HT1080 (cell line): ENCODE measurements at places on chromosomes 16 and 17.

GRCh38 chr16:88665570-88665969 lies 2.7 kb upstream of the MVD start:
- no peak for DNase-seq

DNA sequence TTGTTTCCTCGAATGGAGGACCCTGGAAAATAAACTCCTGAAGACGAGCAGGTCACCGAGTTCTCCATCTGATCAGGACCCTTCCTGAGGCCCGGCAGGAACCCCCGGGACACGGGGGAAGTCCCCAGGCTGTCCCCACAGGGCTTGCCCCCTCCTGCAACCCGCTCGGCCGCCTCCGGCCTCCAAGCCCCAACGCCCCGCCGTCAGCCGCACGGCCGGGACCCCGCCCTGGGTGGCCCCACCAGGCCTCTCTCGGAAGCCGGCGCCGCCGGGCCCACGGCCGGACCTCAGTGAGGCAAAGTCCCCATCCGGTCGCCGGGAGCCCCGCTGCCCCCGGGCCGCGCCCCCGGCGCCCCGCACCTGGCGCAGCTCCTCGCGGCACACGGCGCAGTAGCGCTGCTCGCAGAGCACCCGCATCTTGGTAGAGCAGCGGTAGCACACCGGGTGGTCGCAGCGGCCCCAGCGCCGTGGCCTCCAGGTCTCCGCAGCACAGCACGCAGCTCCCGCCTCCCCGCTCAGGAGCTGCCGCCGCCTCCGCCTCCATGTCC lies 383 bp downstream of the ZNF598 start:
- DNase-seq = no peak

- DNase-seq = no peak
Observed at GRCh38 chr17:81858170-81858966, 2.0 kb downstream of the P4HB start.

GRCh38 chr16:22091721-22092120 lies 620 bp upstream of the VWA3A start:
- DNase-seq = no peak

- no peak for DNase-seq
Observed at GRCh38 chr16:31700200-31700529, 172.5 kb downstream of the AHSP start.

GRCh38 chr17:48634493-48635208 lies 8.5 kb upstream of the HOXB9 start:
- DNase-seq = no peak

- DNase-seq = no peak
Observed at GRCh38 chr16:23668225-23668624, 10.5 kb upstream of the PLK1 start.

GRCh38 chr16:2447920-2448583 lies 11.9 kb upstream of the TEDC2 start:
- DNase-seq = no peak

GRCh38 chr17:15378243-15378642 lies 36.8 kb upstream of the TEKT3 start:
- DNase-seq = no peak

GRCh38 chr17:3890082-3890877 lies 2.6 kb downstream of the CAMKK1 start:
- DNase-seq = peak; percentile 94

GRCh38 chr17:53627511-53627910 lies 195.2 kb upstream of the KIF2B start:
- peak; percentile 85 for DNase-seq

GRCh38 chr16:67013233-67013822 lies 15.6 kb upstream of the CBFB start:
- DNase-seq = no peak

DNA sequence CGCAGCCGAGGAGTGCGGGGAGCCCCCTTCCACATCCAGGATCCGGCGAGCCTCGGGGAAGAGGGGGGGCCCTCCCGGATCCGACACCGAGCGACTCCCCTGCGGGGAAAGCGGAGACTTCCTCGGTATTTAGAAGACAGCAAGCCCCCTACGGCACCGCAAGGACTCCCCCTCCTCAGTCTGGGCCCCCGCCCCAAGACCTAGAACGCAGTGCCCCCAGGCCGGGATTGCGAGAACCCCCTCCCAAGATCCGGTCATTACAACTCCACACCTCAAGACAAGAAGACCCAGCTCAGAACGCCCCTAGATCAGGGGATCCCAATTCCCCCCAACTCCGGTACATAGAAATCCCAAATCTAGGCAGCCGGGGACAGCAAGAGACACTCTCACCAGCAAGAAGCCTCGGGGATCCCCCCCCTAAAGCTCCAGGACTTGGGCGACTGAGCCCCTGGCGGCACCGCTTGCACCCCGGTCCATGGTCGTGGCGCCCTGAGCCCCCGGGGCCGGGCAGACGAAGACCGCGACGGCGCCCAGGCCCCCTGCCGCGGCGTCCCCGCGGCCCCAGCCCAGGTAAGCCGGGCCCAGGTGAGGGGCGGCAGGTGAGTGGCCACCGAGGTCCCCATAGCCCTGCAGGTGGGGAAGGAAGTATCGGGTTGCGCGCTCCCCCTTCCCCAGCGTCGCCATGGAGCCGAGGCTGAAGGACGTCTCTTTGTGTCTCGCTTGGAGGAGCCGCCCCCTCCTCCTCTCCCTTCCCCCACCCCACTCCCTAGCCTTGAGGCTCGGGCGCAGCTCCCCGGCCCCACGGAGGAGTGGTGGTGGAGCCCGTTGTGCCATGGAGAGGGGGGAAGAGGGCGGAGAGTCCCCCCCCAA lies 641 bp downstream of the SBK1 start:
- DNase-seq = no peak

GRCh38 chr16:15509593-15510535 lies 75.5 kb downstream of the BMERB1 start:
- peak; percentile 37 for DNase-seq

DNA sequence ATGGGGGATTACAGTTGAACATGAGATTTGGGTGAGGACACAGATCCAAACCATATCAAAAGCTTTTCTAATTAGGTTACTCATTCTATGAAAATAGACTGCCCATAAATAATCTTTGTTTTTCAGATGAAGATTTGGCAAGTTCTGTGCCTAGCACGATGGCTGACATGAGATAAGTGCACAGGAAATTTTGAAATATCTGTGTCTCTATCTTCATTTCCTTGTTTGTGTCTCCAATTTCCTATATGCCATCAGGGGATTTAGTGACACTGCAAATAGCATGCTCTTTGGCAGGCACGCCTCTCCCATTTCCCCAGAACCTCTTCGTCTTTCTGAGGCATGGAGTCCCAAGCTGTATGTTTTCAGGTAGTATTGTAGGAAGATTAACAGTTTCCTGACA lies 544.6 kb downstream of the CDH13 start:
- DNase-seq = no peak

- no peak for DNase-seq
Observed at GRCh38 chr17:51217946-51218345, 41.9 kb downstream of the MBTD1 start.

- DNase-seq = no peak
Observed at GRCh38 chr16:54123766-54124165, 162.8 kb downstream of the IRX3 start.

GRCh38 chr16:67533024-67533560 lies 4.5 kb downstream of the RIPOR1 start:
- DNase-seq = no peak

DNA sequence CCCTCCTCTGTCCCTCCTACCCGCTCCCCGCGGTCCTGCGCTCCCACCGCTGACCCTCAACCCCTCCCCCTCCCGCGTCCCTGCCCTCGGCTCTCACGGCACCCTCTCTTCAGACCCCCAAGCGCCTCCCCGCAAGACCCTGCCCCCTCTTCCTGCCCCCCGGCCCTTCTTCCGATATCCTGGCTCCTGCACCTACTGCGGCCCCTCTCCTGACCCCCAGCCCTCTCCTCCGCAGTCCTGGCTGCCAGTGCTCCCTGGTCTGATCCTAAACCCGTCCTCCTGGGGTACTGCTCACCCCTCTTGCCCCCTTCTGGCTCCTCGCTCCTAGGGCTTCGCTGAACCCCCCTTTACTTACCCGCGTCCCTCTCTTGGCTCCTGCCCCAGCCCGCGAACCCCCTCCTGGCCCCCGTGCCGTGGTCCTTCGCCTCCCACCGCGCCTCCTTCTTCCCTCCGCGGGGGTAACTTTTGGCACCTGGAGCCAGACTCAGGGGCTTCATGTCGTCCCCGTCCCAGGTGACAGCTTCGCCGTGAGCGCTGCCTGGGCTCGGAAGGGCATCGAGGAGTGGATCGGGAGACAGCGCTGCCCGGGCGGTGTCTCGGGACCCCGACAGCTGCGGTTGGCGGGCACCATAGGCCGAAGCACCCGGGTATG lies 839 bp downstream of the NKD1 start:
- no peak for DNase-seq

- DNase-seq = no peak
Observed at GRCh38 chr17:81717049-81717765, 5.1 kb downstream of the SLC25A10 start.

- DNase-seq = peak; percentile 19
Observed at GRCh38 chr17:61000911-61001310, 323.3 kb downstream of the BCAS3 start.

DNA sequence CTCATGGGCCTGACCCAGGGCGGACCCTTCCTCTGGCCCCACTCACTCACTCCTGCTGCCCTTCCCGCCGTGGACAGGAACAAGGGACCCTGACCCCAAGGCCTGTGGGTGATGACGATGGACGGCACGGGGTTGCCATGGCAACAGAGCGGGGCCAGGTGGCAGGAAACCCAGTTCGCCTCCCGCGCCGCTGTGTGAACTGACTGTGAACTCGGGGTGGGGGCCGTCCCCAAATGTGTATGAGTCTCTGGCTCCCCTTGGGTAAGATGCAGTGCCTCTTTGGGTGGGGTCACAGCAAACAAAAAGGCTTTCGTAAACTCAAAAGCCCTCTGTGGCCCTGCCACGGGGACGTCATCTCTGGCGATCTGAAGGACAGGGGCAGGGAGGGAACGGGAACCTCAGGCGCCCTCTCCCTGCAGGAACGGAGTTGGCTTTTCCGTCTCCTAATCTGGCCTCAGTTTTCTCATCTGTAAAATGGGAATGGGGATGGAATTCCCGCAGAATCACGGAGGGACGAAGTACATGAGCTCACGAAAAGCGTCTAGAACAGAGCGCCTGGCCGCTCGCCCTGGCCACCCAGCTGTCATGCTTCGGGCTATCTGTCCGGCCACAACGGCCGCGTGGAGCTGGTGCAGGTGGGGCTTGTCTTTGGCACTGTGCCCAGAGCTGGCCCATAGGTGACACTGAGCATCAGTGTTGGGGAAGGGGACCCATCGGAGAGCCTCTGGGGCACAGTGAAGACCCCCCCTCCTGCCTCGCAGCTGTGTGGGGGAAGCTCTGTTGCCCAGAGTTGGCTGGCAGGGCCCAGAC lies 44.9 kb upstream of the PABPN1L start:
- no peak for DNase-seq

- DNase-seq = no peak
Observed at GRCh38 chr16:81754858-81755257, 24.2 kb upstream of the PLCG2 start.

- no peak for DNase-seq
Observed at GRCh38 chr16:52515068-52515671, 31.8 kb downstream of the TOX3 start.

GRCh38 chr17:4998027-4998731 lies 429 bp downstream of the KIF1C start:
- no peak for DNase-seq

DNA sequence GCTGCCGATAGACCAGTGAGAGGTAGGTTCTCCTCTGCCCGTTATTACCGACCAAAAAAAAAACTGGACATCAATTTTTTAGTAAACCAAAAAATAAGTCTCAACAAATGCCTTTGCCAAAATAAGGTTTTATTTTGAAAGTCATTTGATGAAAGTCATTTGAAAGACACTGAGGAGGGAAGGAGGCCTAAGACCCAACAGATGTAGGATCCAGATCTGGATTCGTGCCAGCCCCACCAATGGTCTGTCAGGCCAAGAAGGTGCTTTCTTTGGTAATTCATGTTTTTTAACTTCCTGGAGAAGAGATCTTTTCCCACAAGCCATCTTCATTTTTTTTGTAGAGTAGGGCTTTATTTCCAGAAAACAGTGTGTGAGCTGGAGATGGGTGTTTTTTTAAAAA lies 18.1 kb downstream of the NTAN1 start:
- no peak for DNase-seq

DNA sequence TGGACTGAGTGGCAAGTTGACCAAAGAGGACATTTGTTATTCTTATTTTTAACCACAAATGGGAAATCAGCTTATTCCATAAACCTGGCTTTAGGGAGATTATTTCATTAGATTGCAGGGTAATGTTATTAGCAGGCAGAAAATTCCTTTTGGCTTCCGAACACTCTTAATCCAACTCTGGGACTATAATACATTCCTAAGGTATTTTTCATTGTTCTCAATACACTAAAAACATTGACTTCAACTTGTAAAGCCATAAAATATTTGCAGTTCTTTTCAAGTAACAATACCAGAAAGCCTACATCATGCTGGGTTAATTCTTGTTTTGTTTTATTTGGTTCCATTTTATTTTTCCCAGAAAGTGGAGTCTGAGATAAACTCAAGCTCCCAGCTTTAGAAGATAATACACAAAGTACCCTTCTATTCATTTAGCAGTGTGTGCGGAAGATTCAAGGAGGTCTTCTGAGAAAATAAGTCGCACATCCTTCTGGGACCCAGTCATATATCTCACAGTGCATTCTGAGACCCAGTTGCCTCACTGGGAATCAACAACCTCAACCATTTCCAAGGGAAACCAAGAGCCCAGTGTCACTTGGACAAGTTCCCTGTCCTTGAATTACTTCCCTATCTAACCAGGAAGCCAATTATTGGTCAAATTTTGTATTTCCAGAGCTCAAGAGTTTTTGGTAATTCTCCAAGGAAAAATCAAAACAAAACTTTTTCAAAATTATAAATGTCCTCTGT lies 389.6 kb upstream of the DYNLRB2 start:
- no peak for DNase-seq

DNA sequence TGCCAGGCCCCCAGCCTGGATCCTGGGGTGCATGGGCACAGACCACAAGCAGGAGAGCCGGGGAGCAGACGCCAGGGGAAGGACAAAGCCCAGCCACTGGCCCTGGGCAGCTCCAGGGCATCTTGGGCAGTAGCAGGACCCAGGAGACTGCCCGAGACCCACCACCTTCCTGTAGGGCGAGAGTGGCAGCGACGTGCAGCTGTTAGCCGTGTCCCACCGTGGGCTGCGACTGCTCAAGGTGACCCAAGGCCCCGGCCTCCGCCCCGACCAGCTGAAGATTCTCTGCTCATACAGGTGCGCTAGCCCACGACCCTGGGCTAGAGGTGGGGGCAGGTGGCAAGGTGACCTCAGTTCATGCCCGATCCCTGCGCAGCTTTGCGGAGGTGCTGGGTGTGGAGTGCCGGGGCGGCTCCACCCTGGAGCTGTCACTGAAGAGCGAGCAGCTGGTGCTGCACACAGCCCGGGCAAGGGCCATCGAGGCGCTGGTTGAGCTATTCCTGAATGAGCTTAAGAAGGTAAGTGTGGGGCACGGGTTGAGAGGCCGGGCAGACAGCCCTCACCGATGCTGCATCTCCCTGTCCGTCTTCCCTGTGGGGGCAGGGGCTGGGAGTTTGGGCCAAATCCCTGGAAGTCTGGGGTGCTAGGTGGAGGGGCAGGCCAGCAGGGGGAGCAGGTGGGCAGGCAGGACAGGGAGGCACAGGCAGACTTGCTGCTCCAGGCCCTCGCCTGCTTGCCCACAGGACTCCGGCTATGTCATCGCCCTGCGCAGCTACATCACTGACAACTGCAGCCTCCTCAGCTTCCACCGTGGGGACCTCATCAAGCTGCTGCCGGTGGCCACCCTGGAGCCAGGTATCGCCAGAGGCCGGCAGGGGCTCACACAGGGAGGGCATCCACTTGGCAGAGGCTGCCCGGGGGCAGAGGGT lies 13.5 kb upstream of the SMIM5 start:
- peak; percentile 74 for DNase-seq
